ENCODE measurements at places on chromosomes 4 and X.

DNA sequence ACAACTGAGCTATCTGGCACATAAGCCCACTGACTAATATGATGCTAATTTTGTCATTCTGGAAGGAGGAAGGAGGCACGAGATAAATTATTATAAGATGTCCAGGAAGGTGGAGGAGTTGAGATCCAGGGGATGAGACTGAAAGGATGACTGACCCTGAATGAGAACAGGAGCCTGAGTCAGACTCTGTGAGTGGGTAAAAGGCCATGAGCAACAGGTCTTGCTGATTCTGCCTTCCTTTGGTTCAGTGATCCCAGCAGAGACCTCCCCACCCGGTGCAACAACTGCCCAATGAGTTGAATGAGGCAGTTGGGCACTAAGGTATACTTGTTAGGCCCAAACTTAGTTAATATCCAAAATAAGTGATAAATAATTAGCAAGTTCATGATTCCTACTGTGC lies 238.1 kb upstream of the GPC4 start:
- no peak for DNase-seq

DNA sequence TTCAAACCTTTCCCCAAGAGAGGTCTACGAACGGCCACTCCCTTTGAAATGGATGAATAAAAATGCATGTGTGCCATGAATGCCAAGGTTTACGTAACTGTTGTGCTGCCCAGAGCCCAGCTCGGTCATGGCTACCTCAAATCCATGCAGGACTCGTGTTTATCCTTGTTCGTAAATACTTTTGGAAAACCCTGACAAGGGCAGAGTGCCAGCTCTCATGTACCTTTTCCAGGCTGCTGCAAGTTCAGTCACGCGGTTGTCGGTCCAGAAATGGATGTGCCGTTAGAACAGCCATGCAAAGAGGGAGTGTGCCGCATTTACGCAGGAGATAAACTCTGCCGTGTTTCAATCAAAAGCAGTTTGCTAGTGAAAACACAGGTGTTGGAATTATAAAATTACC lies 123.4 kb downstream of the AMELX start:
- no peak for DNase-seq

DNA sequence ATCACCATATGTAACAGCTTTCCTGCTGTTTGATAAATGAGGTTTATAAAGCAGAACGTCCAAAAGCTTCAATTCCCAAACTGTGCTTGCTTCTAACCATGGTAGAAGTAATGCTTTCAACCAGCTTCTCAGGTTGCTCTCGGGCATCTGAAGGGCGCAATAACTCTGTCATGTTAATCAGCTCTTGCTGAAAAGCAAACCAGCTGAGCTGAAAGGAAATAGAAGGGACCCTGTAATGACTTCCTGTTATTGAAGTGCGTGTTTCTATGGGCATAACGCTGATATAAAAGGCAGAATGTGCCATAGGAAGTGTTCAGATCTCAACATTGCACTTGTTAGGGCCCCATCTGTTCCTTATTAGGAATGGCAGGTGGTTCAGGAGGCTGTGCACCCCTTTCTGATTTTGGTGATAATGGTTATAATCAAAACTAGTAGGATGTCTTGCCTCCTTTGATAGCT lies 21.2 kb downstream of the HERC3 start:
- DNase-seq, result peak; percentile 61

- DNase-seq, result peak; percentile 8
Observed at GRCh38 chr4:141132709-141133145, 542 bp downstream of the RNF150 start.

- no peak for DNase-seq
Observed at GRCh38 chrX:3777416-3777815, 64.0 kb upstream of the PRKX start.

GRCh38 chr4:82799006-82799881 lies 648 bp upstream of the SCD5 start:
- DNase-seq, result no peak

DNA sequence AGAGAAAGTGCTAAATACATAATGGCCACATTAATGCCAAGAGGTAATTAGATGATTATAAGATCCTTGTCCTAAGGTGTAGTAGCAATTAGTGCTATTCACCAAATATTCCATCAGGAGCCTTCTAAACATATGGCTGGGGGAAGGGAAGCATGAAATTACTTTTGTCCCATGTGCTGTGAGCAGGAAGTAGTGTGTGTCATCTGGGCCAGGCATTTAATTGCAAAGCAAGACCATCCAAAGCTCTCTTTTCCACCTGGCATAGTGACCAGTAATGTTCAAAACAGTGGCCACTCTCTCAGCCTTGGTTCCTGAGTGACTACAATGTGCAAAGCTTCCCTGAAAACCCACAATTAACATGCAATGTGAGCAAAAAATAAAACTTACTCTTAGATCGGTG lies 144.2 kb upstream of the FAM241A start:
- DNase-seq, result no peak

GRCh38 chr4:119010909-119011606 lies 122.4 kb downstream of the SYNPO2 start:
- no peak for DNase-seq

DNA sequence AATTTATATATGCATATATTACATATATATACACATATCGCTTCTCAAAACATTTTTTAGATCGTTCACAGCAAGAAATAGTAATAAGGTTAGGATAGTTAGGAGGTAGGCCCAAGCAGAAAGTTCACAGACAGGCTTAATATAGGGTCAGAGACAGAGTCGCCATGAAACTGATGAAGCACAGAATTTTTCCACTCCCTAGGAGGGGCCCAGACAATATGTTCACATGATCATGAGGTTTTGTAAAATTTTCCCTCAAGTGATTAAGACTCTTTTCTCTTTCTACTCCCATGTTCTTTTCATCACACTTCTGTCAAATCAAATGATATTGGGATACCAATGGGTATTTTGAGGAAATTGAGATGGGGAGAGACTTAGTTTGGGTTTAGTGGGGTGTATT lies 5.2 kb upstream of the ENAM start:
- DNase-seq, result no peak

GRCh38 chrX:71111921-71112431 lies 599 bp upstream of the IL2RG start:
- peak; percentile 18 for DNase-seq

DNA sequence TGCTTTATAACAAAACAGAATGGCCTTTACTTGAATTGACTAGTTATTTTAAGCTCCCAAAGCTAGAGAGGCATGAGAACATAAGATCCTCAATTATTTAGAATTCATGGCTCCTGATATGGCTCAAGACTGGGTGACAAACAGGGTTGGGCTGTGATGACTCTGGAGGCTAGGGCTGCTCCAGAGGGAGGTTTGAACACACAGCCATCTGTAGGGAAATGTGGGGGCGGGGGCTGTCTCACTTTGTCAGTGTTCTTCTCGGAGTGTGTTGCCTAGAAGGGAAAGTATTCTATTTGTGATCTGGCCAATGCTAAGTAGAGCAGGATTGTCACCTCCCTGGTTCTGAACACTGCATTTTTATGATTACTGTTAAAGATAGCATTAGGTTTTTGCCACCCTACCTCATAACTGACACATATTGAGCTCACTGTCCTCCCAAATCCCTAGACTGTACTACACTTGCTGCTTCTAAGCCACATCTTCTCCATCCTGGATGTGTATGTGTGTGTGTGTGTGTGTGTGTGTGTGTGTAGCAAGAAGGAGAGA lies 45.9 kb downstream of the VSIG4 start:
- DNase-seq, result no peak

DNA sequence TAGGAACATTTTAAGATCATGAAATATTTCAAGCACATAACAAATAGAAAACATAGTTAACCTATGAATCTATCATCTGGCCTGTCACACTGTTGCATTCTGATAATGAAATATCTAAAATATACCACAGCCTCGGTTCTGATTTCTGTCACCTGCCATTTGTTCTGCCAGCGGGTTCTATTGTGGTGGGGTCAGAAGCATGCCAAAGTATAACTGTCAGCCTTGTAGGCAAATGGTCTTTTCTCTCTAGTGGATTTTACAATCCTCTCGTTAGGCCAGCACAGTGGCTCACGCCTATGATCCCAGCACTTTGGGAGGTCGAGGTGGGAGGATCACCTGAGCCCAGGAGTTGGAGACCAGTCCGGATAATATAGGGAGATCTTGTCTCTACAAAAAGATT lies 47.9 kb downstream of the HTRA3 start:
- no peak for DNase-seq

DNA sequence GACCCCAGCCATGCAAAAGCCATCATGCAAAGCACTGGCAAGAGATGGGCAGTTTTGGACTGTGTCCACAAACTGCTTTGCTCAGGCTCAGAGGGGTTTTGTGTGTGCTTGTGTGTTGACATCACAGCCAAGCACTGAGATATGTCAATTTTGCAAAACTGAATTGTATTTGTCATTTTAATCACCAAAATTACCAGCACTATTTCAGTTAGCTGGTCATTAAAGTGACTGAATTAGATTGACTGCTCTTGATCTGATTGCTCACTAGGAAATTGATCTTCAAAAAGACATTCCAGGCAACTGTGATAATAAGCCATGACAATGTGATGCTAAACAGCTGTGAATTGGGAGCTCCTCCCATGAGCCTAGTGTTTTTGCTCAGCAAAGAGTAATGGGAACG lies 337.3 kb upstream of the GNPDA2 start:
- DNase-seq, result no peak

- DNase-seq, result no peak
Observed at GRCh38 chr4:52822972-52823701, 39.0 kb upstream of the RASL11B start.

- no peak for DNase-seq
Observed at GRCh38 chr4:119898211-119898610, 168.4 kb downstream of the MAD2L1 start.

GRCh38 chr4:119897260-119897659 lies 169.4 kb downstream of the MAD2L1 start:
- no peak for DNase-seq

DNA sequence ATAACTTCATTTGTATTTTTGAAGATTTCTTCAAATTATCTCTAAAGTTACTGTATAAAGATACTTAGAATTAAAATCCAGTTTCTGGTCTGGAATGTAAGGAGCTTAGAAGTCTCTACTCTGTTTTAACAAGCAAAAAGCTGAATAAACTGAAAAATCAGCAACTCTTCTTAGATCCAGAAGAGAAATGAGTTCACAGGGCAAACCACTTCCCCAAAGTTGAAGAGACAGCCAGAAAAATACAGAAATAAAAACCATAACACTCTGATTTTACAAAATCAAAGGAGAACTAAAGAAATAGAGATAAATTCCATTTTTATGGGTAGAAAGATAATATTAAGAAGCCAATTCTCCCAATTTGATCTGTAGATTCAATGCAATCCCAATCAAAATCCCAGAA lies 1166.8 kb downstream of the ADGRL3 start:
- no peak for DNase-seq

DNA sequence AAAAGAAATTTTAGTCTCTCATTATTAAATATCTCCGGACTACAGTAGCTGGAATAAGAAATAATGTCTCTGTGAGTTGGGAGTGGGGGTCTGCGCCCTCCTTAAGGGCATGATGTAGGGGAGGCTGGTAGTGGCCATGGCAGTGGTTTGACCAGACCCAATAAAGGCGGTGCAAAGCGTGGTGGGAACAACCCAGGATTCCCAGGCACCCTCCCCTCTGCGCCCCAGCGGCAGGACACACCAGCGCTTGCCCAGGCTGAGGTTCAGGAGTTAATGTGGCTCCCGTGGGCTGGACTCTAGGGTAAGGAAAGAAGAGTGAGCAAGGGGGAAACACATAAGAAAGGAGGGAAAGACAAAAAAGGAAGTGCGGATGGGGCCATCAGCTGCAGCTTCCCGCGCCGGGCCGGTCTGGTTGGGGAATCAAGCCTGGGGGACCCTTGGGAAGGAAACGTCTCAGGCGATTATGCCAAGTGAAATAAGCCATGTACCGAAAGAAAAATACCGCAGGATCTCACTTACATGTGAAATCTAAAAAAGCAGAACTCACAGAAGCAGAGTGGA lies 157.5 kb upstream of the SMIM31 start:
- DNase-seq, result no peak

DNA sequence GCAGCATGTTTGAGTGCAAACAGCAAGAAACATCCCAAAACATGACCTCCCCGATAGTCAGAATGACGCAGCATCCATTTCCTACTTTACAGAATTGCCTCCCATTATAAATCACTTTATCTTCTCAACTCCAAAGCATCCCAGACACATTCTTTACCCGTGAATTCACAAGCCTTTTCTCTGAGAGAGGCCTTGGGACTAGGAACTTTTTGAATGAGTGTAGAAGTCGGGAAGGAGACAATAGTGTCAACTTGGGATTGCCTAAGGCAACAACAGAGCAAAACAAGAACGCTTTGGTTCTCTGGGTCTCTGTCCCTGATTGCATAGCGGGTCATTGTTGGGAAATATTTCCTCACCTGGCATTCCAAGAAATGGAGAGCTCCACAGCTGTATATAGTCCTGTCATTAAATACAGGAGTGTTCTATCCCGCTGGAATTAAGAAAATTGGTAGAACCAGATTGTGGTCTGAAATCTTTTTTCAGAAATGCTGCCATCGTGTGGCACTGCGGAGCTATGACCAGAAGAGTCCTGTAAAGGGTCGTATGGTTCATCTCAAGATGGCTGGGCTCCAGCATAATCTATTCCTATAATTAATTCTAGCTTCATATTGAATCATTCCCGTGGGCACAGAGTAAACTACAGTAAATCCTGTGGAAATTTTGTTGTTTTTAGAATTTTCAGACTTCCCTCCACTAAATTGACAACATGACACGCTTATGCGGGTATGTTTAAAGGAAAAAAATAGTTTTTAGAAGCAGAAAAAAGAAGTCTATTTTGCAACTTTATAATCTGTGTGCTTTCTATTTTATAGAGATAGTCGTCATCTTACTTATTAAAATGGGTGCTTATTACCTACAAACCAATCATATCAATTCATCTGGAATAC lies 2.0 kb upstream of the SPP1 start:
- DNase-seq, result peak; percentile 79

GRCh38 chr4:99841129-99841528 lies 24.5 kb downstream of the DAPP1 start:
- DNase-seq, result no peak

DNA sequence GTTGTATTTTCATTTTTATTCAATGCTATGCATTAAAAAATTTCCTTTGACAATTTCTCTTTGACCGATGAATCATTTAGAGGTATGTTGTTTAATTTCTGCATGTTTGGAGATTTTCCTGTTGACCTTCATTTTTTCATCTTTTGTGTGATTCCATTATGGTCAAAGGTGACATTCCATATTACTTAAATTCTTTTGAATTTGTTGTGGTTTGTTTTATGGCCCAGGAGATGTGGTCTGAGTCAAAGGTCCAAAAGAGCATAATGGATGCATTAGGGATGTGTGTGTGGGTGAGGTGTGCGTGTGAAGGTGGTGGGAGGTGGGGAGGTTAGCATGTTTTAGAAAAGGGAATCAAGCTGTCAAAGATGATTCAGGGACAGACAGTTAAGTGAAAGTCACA lies 76.0 kb upstream of the GIMD1 start:
- DNase-seq, result no peak

DNA sequence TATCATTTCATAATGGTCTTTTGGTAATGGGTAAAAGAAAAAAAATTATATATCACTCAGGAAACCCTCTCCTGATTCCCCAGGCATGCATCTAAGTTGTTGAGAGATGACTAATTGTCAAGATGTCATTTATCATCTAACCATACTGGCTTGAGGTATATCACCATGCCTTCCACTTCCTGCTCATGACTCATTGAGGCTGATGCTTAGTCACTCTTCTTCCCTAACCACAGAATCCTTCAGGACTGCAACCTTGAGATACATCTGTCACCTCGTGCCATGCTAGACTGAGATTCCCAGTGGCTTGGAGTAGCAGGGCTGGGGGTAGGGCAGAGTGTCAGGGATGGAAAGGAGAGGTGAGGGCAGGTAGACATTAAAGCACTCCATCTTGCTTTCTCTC lies 782.5 kb upstream of the INTU start:
- DNase-seq, result no peak

- no peak for DNase-seq
Observed at GRCh38 chr4:1985294-1985693, 23.5 kb downstream of the NELFA start.
